ENCODE measurements at places on chromosomes 5 and 9.
A peak's percentile ranks its signal among the peaks of the same experiment; 100 is the strongest.

DNA sequence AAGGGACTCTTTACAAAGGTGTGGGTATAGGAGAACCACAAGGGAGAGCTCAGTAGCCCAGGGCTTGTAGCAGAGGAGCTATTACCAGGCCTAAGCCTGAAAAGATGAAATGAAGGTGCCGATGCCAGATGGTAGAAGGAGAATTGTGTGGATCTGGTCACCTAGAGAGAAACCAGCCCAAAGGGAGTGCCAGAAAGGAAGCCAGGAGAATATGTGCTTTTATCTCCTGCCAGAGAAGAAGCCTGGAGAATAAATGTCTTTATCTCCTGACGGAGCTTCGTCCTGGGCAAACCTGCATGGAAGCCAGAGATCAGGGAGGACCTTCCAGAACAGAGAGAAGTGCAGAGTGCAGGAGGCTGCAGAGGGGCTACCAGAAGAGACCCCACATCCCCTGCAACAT, 142.6 kb downstream of the MED10 start:
- DNase-seq = no peak

GRCh38 chr5:180844858-180845257, 16.2 kb downstream of the ZFP62 start:
- DNase-seq = no peak

DNA sequence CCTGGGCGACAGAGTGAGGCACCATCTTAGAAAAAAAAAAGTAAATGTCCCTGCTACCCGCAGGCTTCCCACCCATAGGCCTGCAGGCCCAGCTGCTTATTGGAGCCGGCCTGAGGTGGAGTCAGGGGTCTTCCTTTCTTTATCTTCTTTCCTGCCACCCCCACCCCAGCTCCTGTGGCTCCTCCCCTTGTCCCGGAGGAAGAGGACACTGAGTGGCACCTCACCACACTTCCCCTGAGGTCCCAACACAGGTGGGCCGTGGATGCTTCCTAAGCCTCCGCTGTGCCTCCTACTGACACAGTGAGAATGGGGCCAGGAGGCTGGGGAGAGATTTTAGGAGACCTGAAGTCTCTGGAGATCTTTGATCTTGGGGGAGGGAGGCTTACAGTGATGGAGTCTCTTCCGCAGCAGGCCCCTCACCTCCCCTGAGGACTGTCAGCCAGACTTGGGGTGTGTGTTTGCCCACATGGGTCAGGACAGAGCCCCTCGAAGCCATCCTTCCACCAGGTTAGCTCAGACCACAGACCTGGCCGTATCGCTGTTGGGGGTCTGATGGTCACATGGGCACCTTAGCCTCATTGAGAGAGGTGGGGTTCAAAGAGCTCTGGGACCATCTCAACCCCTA, 135.4 kb upstream of the IER5L start:
- DNase-seq = no peak

- peak; percentile 64 for DNase-seq
Observed at GRCh38 chr5:150515446-150515845, 7.5 kb downstream of the NDST1 start.

DNA sequence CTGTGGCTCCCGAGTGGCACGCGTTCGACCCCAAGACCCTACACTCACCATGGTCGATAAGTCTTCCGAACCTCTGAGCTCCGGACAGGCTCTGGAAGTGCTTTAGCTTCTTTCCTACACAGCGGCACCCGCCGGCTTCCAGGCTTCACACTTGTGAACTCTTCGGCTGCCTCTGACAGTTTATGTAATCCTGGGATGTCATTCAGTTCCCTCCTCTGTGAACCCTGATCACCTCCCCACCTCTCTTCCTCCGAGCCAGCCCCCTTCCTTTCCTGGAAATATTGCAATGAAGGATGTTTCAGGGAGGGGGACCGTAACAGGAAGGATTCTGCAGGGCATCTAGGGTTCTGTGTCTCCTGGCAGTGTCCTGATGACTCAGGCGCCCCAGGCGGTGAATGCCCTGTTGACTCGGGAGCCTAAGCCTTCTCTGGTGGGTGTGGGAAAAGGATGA, at the start of gene CD14:
Gene CD14 (minus strand): TSS at position 155 of the 451 bp plus-strand sequence. CDS start 104 bp downstream, at position 51.
- peak; percentile 45 for DNase-seq

GRCh38 chr5:62653001-62653863, 74.6 kb downstream of the LRRC70 start:
- DNase-seq = no peak

DNA sequence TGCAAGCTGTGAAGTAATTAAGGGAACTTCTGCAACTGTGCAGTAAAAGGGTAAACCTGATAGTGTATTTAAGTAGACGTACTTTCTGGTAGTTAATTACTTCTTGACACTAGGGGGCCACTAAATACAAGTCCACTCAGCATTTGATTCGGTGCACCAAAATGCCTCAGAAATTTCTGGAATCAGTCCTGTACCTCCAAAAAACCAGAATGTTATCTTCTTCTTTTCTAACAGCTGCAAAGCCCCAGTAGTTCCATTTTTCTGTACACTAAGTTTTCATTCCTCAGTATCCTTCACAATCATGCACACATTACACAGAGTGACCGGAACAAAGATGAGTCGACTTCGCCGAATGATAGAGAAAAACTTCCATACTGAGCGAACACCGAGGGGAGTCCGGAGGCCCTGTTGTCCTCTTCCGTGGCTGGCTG, 484 bp downstream of the GFM2 start:
- DNase-seq = peak; percentile 53

DNA sequence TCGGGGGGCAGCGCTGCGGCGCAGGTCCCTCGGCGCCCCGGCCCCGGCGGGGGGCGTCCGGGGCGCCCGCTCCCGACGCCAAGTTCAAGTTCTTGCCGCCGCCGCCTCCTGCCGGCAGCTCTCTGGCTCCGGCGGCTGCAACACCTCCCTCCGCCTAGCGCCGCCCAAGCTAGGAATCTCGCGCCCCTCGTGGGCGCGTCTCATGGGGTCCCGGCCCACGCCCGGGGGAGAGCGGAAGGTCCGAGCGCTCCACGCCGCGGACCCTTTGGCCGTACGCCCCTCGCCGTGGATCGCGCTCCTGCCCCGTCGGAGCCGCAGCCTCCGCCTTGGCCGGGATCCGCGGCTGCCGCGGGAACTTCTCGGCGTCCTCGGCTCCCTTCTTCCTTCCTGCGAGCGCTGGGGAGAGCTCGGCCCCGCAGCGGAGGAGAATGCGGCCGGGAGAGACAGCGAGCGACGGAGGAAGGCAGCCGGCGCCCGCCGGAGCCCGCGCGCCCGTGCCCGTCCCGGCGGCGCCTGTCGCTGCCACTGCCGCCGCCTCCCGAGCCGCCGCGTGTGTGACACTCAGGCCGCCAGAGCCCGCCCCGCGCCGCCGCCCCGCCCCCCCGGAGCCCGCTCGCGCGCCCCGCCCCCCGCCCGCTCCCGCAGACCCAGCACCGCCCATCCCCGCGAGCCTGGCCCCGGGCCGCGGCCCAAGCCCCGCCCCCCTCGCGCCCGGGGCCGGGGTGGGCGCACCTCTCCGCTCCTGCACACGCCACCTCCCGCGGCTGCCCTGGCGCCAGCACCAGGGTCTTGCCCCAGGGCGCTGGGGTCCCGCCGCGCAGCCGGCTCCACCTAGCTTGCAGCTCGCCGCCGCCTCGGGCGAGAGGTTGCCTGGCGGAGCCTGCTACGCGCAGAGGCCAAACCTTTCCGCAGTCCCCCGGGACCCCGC, at the start of gene SHB:
Gene SHB (minus strand): TSS at position 527 of the 928 bp plus-strand sequence. CDS start 582 bp downstream, outside the sequence.
- DNase-seq = peak; percentile 59

- no peak for DNase-seq
Observed at GRCh38 chr5:133359861-133360260, 252.5 kb downstream of the FSTL4 start.

- DNase-seq = no peak
Observed at GRCh38 chr5:176652136-176652535, 4.9 kb downstream of the TSPAN17 start.

- DNase-seq = no peak
Observed at GRCh38 chr5:74153255-74153790, 487.2 kb downstream of the ENC1 start.
